ENCODE measurements at places on chromosomes 2 and 18.

DNA sequence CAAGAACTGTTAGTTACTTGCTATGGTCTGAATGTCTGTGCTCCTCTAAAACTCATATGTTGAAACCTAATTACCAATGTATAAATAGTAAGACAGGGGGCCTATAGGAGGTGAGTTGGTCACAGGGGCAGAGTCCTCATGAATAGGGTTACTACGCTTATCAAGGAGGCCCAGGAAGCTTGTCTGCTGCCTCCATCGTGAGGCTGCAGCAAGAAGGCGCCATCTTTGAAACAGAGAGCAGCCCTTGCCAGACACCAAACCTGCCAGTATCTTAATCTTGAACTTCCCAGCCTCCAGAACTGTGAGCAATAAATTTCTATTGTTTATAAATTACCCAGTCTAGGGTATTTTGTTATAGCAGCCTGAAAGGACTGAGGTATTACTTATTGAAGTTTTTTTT lies 79.1 kb downstream of the TGIF1 start:
- DNase-seq, result no peak

DNA sequence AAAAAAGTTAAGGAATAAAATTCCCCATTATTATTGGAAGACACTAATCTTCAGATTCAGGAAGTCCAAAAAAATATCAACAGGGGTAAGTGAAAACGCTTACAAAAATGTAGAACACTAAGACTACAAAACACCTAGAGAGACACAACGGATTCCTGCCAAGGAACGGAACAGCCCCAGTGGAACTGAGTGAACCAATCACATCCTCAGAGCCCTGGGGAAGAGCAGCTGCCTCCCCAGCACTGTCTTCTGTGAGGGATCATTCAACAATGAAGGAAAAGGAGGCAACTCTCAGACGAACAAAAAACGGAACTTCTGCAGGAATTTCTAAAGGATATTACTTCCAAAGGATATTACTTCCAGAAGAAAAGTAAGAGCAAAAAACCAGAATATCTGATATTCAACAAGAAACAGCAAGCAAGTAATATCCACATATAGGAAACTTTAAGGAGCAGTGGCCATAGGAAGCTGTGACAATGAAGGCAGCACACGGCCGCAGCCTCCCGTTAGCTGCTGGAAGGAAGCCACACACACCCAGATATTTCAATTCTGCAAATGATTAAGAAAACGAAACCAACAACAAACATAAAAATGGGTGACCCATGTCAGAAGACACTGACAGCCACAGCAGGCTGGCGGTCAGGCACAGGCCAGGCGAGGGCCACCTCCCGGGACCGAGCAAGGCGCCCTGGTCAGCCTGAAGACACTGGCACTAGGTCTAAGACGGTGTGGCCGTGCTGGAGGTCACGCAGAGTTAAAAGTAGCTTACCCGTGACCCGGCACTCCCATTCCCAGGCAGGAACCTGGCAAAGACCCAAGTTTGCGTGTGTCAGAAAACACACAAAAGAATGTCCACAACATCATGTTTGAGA lies 81.8 kb downstream of the HDAC4 start:
- no peak for DNase-seq

DNA sequence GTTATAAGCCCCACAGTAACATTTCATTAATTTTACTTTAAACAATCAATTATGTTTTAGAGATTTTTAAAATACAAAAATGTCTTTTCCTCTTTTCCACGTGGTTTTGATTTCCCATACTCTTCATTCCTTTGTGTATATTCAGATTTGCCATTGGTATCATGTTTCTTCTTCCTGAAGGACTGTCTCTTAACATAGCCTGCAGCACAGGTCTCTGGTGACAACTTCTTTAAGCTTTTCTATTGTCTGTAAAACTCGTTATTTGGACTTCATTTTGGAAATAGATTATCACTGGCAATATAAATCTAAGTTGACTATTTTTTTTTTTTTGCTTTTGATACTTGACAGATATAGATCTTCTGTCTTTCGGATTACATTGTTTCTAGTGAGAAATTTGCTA lies 115.2 kb upstream of the KLHL29 start:
- no peak for DNase-seq

DNA sequence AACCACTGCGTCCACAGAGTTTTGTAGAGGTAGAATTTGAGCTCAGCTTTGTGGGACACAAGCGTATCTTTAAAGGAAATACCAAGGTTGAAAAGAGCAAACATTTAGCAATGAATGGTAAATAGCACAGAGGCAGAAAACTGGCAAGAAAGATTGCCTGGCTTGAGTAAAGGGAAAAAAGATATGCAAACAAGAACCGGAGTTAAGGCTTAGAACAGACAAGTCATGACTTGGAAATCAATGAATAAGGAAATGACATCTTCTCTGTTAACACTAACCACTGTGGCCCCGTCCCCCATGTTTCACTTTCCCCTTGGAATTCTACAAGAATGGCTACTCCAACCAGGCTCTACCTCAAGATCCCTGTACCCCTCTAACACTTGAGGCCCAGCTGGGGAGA lies 3.8 kb downstream of the STAM2 start:
- no peak for DNase-seq

DNA sequence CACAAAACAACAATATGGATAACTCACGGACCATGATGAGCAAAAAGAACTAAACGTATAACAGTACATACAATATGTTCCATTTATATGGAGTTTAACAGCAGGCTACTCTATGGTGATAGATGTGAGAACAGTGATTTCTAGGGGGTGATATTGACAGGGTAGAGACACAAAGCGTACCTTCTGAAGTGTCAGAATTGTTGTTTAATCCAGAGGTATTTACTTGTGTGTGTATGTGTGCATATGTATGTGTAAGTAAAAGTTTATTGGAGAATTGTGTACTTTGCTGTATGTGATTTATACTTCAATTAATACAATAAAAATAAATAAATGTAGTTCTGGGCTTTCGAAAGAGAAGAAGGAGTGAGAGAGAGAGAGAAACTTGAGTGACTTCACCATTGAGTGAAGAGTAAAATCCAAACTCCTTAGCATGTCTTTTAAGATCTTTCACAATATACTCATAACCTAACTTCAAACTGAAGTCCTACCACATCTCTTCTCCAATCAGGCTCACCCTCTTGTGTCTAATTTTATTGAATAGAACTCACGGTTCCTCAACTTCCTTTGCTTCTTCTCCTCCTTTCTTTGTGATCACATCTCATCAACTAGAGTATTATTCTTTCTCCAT lies 126.0 kb upstream of the KLF7 start:
- DNase-seq, result no peak

GRCh38 chr2:63818271-63818670 lies 23.4 kb upstream of the UGP2 start:
- no peak for DNase-seq

GRCh38 chr2:23065936-23066335 lies 319.0 kb upstream of the KLHL29 start:
- DNase-seq, result no peak

DNA sequence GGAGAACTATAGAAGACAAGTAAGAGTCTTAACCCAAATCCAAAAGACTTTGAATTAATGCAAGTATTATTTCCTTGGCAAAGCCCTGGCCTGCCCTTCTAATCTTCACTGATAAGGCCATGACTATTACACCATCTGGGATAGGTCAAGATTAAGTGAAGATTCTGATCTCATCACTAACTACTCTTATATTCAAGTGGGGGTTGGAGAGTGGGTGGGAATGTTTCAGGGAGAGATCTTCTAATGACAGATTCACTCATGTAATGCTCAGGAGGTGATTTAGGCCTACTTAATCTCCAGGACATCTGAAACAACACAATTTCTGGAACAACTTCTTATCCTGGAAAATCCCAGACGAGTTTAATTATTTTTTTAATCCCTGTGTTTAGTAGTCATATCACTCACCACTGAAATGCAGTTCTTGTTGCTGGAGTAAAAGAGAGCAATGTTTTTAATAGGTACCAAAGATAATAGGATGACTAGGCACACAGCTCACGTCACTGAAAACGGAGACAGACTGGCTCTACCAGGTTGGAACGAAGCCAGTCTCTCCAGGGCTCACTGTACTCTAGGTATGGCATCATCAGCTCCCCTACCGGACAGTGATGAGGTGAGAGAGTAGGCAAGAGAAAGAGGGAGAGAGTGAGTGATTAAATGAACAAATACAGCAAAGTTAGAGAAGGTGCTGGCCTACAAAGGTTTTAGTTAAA lies 133.1 kb downstream of the NCKAP5 start:
- no peak for DNase-seq

GRCh38 chr2:129877795-129878775 lies 101.4 kb upstream of the RAB6C start:
- no peak for DNase-seq

GRCh38 chr2:52821631-52822030 lies 946.0 kb upstream of the CHAC2 start:
- no peak for DNase-seq

DNA sequence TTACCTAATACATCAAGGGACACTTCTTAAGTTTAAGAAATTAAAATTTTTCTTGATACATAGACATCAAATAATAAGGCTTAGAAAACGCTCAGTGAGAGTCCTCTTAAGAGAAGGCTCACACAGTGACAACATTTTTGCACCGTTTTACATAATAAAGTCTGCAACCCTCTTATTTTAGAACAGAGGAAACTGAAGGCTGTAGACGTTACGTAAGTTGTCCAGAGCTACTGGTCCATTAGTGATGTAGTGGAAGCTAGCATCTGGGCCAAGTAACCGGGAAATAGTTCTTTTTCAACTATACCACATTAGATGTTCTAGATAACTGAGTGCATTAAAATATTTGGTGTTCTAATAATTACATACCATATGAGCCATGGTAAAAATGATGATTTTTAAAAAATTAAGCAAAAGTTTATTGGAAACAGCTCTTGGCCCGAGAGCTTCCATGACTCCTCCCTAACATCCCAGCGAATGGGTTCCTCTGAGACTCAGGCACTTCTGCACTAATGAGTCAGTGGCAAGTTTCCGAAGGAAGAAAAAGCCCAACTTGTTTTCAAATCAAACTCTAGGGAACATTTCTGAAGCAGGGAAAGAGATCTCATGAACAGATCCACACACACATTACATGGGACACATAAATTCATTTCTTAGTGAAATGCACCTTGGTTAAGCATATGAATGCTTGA lies 232.6 kb upstream of the PXDN start:
- DNase-seq, result no peak

DNA sequence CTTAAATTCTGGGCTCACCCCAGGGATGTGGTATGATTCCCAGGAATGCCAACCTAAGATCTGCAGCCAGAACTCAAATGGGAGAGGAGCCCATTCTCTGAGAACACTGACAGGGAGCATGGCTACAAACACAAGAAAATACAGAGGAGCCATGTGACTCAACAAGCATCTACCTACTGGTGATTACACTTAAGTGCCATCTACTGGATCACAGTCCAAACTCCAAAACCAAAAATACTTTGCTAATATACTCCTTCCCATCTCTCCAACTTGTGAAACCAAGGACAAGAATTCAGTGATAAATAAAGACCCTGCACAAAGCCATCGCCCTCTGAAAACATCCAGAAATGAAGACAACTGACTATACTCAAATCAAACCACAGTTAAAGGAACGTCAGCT lies 116.9 kb downstream of the NR4A2 start:
- DNase-seq, result no peak

- no peak for DNase-seq
Observed at GRCh38 chr2:113818382-113818951, 62.0 kb upstream of the SLC35F5 start.

DNA sequence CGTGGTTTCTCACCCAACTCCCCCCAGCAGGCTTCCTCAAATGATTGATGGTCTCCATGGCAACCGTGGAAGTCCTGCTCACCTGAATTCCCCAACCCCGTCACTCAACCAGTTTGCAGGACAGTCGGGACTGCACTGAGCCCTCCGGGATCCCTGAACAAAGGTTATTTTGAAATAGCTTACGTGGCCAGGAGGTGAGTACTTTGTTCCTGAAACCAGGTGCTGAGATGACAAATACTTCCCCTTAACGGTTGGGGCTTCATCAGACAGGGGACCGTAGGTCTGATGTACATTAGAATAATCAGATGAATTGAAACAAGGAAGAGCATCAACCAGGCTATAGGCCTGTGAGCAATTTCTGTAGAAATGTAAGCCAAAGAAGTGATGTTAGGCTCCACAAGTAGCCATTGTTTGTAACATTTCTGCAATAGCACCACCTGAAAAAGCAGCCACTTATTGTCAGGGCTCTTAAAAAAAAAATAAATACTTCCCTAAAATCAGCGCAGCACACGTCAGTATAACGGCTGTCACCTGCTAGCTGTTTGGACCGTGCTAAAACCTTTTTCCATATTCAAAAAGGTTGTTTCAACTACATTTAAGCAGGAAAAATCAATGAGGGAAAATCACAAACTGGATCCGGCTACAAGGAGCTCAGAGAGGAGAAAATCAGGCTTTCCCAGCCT lies 206.4 kb upstream of the ID2 start:
- DNase-seq, result no peak

DNA sequence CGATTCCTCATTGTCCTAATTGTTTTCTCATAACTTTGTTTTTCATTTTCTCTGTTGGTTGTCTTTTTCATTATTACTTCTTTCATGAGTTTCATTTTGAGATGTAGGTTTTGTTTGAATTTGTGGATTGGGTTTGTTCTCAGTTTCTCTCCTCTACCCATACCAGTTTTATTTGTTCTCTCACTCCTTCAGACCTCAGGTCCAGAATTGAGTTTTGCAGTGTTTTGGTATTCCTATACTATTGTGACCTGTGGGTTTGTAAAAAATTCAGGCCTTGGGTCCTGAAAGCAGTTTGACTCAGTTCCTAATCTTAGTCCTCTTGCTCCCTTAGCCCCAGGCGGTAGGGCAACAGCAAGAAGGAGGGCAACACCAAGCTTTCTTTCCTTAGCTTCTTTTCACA lies 28.3 kb upstream of the UBE2E3 start:
- DNase-seq, result no peak

DNA sequence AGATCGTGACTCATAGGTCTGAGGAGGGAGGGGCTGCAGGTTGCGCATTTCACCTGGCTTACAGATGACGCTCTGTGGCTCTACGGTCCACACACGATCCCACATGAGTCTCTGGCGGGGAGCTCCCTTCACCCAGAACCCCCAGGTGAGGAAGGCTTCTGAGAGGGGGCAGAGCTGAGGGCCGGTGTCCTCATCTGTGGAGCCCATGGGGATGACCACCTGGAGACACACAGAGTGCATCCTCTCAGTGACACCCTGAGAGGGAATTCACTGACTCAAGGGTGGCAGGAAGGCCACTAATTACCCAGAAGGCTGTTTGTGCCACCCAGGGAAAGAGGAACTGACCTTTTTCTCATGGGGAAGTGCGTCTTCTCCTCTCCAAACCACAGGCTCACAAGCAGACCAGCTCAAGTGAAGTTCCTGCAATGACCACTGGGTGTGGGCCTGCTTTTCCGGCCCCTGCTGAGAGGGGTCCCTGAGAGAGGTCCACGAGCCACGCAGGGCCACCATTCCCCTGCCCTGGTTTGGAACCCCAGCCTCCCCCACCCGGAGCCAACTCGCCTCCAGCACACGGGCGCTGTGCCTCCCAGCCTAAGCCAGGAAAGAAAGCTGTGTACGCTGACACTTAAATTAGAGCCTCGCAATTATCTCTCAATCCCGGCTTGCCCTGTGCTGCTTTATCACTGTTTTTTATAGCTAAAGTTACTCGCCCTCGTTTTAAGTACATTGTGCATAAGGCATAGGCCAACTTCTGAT lies 114.1 kb downstream of the BCL11A start:
- no peak for DNase-seq
